ENCODE measurements at places on chromosomes 7 and 10.

DNA sequence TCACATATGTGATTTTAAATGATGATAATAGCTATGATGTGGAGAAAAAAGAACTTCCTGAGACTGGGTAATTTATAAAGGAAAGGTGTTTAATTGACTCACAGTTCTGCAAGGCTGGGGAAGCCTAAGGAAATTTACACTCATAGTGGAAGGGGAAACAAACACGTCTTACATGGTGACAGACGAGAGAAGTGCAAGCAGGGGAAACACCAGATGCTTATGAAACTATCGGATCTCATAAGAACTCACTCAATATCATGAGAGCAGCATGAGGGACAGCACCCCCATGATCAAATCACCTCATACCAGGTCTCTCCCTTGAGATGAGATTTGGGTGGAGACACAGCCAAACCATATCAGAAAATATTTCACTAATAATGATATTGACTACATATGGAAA, 4.1 kb upstream of the LIPN start:
- H3K36me3 ChIP-seq = no peaks in the 10 kb centered on the region
- no peak overlapping the region for H3K27ac ChIP-seq
- no peaks in the 10 kb centered on the region for H3K27me3 ChIP-seq
- no peak overlapping the region for H3K4me3 ChIP-seq
- no peak for DNase-seq

GRCh38 chr10:114458955-114459354, 54.7 kb upstream of the AFAP1L2 start:
- peaks cover 9% of the 10 kb centered on the region for H3K36me3 ChIP-seq
- no peaks in the 10 kb centered on the region for H3K4me1 ChIP-seq
- no peak for DNase-seq

GRCh38 chr7:80942261-80943041, 23.6 kb upstream of the SEMA3C start:
- H3K27ac ChIP-seq = peak overlapping the region; percentile 4
- H3K4me1 ChIP-seq = peaks cover 18% of the 10 kb centered on the region
- H3K4me3 ChIP-seq = no peak overlapping the region
- no peaks in the 10 kb centered on the region for H3K27me3 ChIP-seq
- DNase-seq = peak; percentile 64

DNA sequence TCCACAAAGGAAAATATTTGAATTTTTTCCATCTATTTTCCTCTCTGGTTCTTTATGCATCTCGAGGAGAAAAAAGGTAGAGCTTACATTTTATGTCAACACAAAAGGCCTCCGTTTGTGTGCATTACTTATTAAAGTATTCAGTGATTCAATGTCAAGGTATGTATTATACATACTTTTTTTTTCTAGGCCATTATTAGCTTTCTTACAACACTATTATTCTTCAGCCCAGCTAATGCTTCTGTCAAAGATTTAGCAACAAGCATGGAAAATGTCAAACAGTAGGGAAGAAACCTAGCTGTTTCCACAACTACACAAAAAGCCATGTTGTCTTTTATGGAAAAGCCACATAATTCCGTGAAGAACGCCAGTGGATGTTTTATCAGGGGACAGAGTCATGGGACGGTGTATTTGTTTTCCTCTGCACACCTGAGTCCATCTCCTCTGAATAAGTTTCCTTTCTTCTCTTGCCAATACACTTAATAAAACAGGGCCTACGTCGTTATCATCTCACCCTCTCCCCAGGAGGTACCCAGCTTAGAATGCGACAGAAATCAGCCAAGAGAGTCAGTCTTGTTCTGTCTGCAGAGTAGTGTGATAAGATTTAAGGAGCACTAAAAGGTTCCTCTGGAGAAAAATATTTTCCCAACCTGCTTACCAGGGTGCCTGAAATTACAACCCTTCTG, 209.7 kb upstream of the AUTS2 start:
- no peaks in the 10 kb centered on the region for H3K36me3 ChIP-seq
- H3K4me1 ChIP-seq = no peaks in the 10 kb centered on the region
- no peak overlapping the region for H3K4me3 ChIP-seq
- no peak for DNase-seq
- H3K27ac ChIP-seq = no peak overlapping the region

- no peaks in the 10 kb centered on the region for H3K36me3 ChIP-seq
- DNase-seq = no peak
- H3K4me1 ChIP-seq = no peaks in the 10 kb centered on the region
- no peak overlapping the region for H3K27ac ChIP-seq
These were observed 87.1 kb downstream of the ADAM22 start for GRCh38 chr7:88020953-88021665.

DNA sequence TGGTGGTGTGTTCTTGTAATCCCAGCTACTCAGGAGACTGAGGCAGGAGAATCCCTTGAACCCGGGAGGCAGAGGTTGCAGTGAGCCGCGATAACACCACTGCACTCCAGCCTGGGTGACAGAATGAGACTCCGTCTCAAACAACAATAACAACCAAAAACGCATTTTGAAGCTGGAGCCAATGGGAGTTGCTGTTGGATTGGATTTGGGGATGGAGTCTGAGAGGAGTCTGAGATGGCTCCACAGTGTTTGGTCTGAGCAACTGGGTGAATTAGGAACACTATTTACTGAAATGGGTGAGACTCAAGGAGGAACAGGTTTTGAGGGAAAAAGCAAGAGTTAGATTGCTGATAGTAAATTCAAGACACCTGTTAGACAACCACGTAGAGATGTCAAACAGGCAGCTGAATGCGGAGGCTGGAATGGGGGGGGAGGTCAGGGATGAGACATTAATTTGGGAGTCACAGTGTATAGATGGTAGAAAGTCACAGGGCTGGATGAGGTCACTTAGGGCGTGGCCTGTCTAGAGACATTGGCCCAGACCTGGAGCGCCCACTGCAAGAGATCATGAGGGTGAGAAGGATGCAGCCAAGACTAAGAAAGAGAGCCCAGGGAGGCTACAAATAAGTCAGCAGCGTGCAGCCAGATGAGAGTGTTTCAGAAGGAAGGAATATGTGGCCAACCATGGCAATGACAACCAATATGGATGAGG, 56.4 kb downstream of the CYCS start:
- H3K4me3 ChIP-seq = no peak overlapping the region
- no peak for DNase-seq
- no peak overlapping the region for H3K27ac ChIP-seq
- H3K27me3 ChIP-seq = no peaks in the 10 kb centered on the region
- H3K36me3 ChIP-seq = no peaks in the 10 kb centered on the region

GRCh38 chr7:50359995-50360925, 55.7 kb downstream of the IKZF1 start:
- H3K4me1 ChIP-seq = no peaks in the 10 kb centered on the region
- no peak overlapping the region for H3K4me3 ChIP-seq
- H3K27me3 ChIP-seq = no peaks in the 10 kb centered on the region

DNA sequence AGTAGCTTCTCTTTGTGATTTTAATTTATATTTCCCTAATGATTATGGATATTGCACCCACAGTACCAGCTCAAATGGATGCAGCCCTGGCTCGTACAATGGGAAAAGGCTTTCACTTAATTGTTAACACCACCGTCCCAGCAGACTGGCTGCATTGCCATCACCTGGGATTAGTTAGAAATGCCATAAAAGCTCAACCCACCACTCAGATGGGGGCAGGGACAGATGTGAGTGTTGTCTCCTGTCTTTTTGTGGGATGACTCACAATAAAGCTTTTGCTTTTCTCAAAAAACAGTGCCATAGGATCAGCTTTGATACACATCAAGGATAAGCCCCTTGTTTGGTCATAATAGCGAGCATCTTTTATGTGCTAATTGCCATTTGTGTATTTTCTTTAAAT, 729.1 kb downstream of the TNS3 start:
- no peak overlapping the region for H3K27ac ChIP-seq
- no peaks in the 10 kb centered on the region for H3K36me3 ChIP-seq
- no peak overlapping the region for H3K4me3 ChIP-seq
- no peaks in the 10 kb centered on the region for H3K27me3 ChIP-seq
- no peaks in the 10 kb centered on the region for H3K4me1 ChIP-seq

- peaks cover 64% of the 10 kb centered on the region for H3K36me3 ChIP-seq
- H3K27ac ChIP-seq = no peak overlapping the region
- no peak for DNase-seq
These were observed 43.8 kb downstream of the DAGLB start for GRCh38 chr7:6403907-6404306.

DNA sequence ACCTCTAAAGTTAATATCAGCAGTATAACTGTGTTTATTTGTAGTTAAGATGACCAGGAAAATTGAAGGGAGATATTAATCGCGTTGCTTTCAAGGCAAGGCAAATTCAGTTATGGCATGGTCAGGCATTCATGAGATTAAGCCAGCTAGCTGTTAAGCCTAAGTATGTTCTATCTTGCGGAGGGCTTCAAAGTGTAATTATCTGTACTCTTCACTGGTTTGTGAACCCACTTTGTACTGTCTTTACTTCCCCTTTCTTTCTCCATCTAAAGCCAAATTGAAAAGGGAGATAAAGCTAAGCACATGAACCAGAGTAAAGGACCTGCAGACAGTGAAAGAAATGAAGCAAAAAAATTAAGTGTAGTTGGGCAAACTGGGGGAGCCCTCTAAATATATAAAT, 483.1 kb upstream of the NRP1 start:
- H3K4me1 ChIP-seq = no peaks in the 10 kb centered on the region
- no peaks in the 10 kb centered on the region for H3K27me3 ChIP-seq
- no peak overlapping the region for H3K27ac ChIP-seq
- DNase-seq = no peak
- no peak overlapping the region for H3K4me3 ChIP-seq

GRCh38 chr7:117173035-117173770, 149.7 kb downstream of the WNT2 start:
- H3K4me1 ChIP-seq = no peaks in the 10 kb centered on the region
- no peak for DNase-seq

GRCh38 chr10:102633287-102633686, 11.0 kb upstream of the TRIM8 start:
- H3K4me1 ChIP-seq = peaks cover 53% of the 10 kb centered on the region
- peak; percentile 76 for DNase-seq
- H3K36me3 ChIP-seq = no peaks in the 10 kb centered on the region
- peak overlapping the region; percentile 74 for H3K27ac ChIP-seq

DNA sequence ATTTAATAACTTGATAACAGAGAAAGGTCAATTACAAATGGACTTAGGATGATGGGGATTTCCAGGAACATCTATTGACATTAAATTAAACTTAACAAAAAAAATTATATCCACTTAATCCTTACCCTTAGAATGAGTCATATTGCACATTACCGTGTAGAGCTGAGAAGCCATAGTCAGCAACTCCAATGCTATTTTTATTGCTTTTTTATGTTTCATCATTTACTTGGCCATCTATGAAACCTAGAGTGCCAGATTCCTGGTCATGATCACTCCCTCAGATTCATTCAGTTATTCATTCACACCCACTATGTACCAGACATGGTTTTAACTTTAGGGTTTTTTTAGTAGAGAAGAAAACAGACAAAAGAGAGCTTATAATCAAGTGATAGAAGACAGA, 1180.4 kb downstream of the CNTNAP2 start:
- DNase-seq = no peak
- H3K36me3 ChIP-seq = no peaks in the 10 kb centered on the region
- no peaks in the 10 kb centered on the region for H3K27me3 ChIP-seq
- no peaks in the 10 kb centered on the region for H3K4me1 ChIP-seq
- H3K4me3 ChIP-seq = no peak overlapping the region

- H3K4me3 ChIP-seq = no peak overlapping the region
- no peaks in the 10 kb centered on the region for H3K36me3 ChIP-seq
- H3K27me3 ChIP-seq = no peaks in the 10 kb centered on the region
- DNase-seq = no peak
- no peaks in the 10 kb centered on the region for H3K4me1 ChIP-seq
These were observed 8.4 kb upstream of the PDIA4 start for GRCh38 chr7:149036676-149037075.

DNA sequence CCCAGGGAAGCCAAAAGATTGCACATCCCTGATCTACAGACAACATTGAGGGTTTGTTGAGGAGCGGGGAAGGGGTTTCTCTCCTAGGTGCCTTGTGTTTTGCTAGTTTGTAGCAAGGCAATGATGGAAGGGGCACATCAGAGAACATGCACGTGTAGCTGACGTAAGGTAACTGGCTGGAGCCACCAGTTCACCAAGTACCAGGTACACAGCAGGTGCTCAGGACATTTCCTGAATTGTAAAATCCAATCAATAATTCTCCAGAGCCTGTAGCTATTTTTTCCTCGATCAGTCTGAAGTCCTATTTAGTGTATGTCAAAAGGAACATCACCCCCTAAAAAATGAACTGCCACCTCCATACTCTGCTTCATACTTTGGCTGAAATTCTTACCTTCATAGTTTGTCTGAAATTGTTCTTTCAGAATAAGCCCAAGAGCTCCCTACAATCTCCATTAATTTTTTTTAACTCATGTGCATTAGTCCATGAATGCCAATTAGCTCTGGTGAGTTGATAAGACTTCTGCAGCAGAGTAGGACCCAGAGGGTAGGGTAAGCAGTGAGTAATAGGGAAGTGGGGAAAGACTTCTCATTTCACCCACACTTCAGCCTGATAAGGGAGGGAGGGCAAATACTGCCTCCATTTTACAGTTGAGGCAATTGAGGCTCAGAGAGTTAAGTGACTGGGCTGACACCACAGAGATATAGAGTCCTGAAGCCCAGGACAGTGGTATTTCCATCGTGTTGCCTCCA, 36.0 kb upstream of the SLC26A3 start:
- H3K4me1 ChIP-seq = no peaks in the 10 kb centered on the region
- no peak for DNase-seq
- H3K36me3 ChIP-seq = no peaks in the 10 kb centered on the region
- H3K4me3 ChIP-seq = no peak overlapping the region
- no peak overlapping the region for H3K27ac ChIP-seq

DNA sequence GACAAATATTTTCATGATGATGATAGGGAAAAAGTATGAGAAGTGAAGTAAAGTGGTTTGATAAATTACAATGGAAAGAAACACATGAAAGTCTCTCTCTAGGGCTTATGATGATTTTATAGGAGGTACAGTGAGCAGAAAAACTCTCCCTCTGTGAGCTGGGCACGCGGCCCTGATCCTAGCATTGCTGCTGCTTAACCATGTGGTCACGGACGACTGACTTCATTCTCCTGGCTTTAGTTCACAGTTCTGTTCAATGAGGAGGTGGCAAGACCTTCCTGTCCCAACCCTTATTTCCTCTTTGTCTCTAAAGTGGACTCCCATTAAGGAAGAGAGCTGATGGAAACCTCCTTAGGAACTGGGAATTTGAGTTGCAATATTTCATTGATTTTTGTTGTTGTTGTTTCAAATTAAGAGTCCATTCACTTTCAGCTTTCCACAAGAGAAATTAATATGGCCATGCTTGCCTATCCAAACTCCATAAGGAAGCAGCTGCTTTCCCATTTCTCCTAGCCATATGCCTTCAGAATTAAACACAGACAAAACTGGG, 8.2 kb upstream of the PON3 start:
- no peaks in the 10 kb centered on the region for H3K27me3 ChIP-seq
- peaks cover 6% of the 10 kb centered on the region for H3K36me3 ChIP-seq
- H3K4me1 ChIP-seq = peaks cover 14% of the 10 kb centered on the region
- H3K27ac ChIP-seq = no peak overlapping the region
- DNase-seq = no peak

GRCh38 chr10:3476186-3476585, 303.6 kb upstream of the PITRM1 start:
- peaks cover 31% of the 10 kb centered on the region for H3K4me1 ChIP-seq
- no peak overlapping the region for H3K4me3 ChIP-seq
- H3K27ac ChIP-seq = no peak overlapping the region
- H3K36me3 ChIP-seq = no peaks in the 10 kb centered on the region

- H3K4me1 ChIP-seq = peaks cover 36% of the 10 kb centered on the region
- peaks cover 3% of the 10 kb centered on the region for H3K36me3 ChIP-seq
- no peaks in the 10 kb centered on the region for H3K27me3 ChIP-seq
These were observed 2.8 kb downstream of the TRAPPC14 start for GRCh38 chr7:100155553-100156317.

GRCh38 chr10:5844345-5845055, 31.3 kb upstream of the GDI2 start:
- H3K4me3 ChIP-seq = no peak overlapping the region
- DNase-seq = no peak
- no peaks in the 10 kb centered on the region for H3K27me3 ChIP-seq

Data from upper lobe of left lung (tissue), 6 donors.